ENCODE measurements at places on chromosomes 3 and 15.

DNA sequence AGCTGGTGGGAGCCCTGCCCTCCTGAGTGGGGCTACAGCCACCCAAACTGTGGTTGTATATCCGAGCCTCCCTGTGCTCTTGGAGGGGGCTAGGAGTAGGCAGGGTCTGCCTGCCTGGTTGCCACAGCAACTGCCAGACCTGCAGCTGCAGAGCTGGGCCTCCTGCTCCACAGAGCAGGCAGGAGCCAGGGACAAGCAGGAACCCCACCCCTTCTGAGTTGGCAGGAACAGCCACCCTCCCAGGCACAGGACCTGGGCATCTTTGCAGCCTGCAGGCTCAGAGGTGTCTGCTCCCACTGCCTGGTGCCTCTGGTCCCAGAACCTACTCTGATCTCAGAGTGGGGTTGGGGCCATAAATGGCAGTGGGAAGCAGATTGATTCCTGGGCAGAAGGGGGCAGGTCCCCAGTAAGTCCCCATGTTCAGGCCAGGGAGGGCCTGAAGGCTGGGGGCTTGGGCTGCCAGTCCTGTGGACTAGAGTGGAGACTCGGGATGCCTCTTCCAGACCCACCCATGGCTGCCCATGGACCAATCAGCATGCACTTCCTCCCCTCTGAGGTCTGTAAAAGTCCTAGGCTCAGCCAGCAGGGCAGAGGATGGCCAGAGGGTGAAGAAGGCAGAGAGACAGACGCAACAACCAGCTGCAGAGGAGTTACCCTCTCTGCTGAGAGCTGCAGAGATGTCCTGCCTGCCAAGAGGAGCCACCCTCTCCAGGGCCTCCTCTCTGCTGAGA lies 10.3 kb upstream of the LRRC31 start:
- no peak overlapping the region for H3K27ac ChIP-seq
- H3K36me3 ChIP-seq, result no peaks in the 10 kb centered on the region
- H3K4me1 ChIP-seq, result peaks cover 7% of the 10 kb centered on the region
- no peaks in the 10 kb centered on the region for H3K27me3 ChIP-seq
- DNase-seq, result no peak
- no peak overlapping the region for H3K4me3 ChIP-seq

DNA sequence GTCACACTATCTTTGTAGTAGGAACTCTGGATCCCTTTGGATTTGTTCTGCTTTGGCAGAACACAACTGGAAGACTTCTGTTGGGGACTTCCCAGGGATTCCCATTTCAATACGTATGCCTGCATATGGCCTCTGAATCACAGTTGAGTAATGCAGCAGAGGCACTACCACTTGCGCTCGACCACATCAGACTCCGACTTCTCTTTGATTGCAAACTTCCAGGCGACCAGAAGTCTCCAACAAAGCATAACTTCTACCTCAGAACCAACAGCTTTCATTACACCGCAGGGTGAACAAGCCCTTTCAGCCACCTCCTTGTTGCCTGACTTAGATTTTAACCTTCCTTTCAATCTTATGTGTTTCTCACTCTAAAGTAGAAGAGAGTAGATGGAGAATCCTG lies 924.4 kb downstream of the IGSF11 start:
- no peaks in the 10 kb centered on the region for H3K36me3 ChIP-seq
- no peak overlapping the region for H3K27ac ChIP-seq
- H3K27me3 ChIP-seq, result no peaks in the 10 kb centered on the region
- no peak overlapping the region for H3K4me3 ChIP-seq
- no peak for DNase-seq

DNA sequence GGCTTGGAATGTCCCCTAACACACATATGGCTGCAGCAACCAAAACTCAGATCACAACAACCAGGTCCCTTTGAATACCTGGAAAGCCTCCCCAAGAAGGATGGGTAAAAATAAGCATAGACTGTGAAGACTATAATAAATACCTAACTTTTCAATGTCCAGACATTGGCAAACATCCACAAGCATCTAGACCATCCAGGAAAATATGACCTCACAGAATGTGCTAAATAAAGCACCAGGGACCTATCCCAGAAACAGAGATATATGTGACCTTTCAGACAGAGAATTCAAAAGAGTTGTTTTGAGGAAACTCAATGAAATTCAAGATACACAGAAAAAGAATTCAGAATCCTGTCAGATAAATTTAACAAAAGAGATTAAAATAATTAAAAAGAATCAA lies 109.2 kb downstream of the NEDD4 start:
- no peaks in the 10 kb centered on the region for H3K4me1 ChIP-seq
- peaks cover 9% of the 10 kb centered on the region for H3K27me3 ChIP-seq
- H3K4me3 ChIP-seq, result no peak overlapping the region
- H3K27ac ChIP-seq, result no peak overlapping the region

DNA sequence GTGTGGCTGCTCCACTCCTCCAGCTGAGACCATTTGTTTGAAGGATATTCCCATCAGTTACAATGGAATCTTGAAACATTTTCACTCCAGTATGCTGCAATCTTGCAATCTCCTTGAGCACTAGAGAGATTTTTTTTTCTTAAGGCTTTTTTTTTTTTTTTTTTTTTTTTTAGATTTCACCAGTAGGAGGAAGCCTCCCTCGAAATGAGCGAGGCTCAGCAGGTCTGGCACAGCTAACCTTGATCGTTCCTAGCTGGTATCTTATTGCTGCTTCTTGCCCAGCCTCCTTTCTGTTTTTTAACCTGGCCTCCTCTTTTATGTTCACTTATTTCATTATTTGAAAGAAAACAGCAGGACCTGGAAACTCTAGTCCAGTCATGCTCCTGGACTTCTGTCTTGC lies 48.1 kb downstream of the RAP2B start:
- no peak overlapping the region for H3K4me3 ChIP-seq
- H3K27ac ChIP-seq, result no peak overlapping the region
- peak; percentile 66 for DNase-seq
- no peaks in the 10 kb centered on the region for H3K36me3 ChIP-seq
- H3K27me3 ChIP-seq, result no peaks in the 10 kb centered on the region
- H3K4me1 ChIP-seq, result peaks cover 15% of the 10 kb centered on the region

DNA sequence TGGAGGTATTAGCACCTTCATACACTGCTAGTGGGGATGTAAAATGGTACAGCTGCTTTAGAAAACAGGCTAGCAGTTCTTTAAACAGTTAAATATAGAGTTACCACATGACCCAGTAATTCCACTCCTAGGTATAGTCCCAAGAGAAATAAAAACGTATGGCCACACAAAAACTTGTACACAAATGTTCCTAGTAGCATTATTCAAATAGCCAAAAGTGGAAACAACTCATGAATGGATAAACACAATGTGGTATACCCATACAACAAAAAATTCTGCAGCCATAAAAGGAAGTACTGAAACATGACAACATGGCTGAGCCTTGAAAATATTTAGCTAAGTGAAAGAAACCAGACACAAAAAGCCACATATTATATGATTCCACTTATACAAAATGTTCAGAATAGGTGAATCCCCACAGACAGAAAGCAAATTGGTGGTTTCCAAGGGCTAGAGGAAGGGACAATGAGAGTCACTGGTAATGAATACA lies 40.8 kb upstream of the KLF13 start:
- DNase-seq, result peak; percentile 51
- H3K4me1 ChIP-seq, result peaks cover 7% of the 10 kb centered on the region
- H3K27ac ChIP-seq, result no peak overlapping the region

Measured in activated CD4-positive, alpha-beta T cell treated with anti-CD3 and anti-CD28 coated beads, Interleukin-2, amount 10 ng/mL, durations not matched to agents 24 days and 14 days (primary cell).